A549 treated with AZD2906 at 1 μM for 4 hours (cell line): ENCODE measurements at places on chromosomes 4 and X. TPM values are rescaled to one million over a fixed set of nuclear protein-coding genes. Genes with fewer than 3 reads are reported as not detected.

Gene PAGE1
- total RNA-seq = 0.26 to 0.29 TPM in 2 of 5 replicates, not detected in the others

Gene PRDM5
- 3.9 to 4.9 TPM (median 4.2 TPM) in 5 replicates for total RNA-seq

Gene SLC6A14
- total RNA-seq = not detected in 5 replicates

Gene PLXNB3
- 2.4 to 4.5 TPM (median 2.8 TPM) in 5 replicates for total RNA-seq

Gene SPRY1
- total RNA-seq = 4.8 to 7.5 TPM (median 5.7 TPM) in 5 replicates

Gene MAGEB17
- not detected in 5 replicates for total RNA-seq

Gene UGT2A1
- not detected in 5 replicates for total RNA-seq

Gene KLHL4
- total RNA-seq = 5.6 to 6.3 TPM (median 5.6 TPM) in 5 replicates

Gene GUCY2F
- not detected in 5 replicates for total RNA-seq

Gene SOWAHB
- total RNA-seq = 0.02 to 0.05 TPM (median 0.03 TPM) in 5 replicates

Gene DDX53
- not detected in 5 replicates for total RNA-seq

Gene MAB21L2
- total RNA-seq = not detected in 5 replicates

Gene NEUROG2
- total RNA-seq = 0.03 TPM in 1 of 5 replicates, not detected in the others

Gene CENPVL3
- 0.08 to 0.26 TPM (median 0.15 TPM) in 5 replicates for total RNA-seq

Gene NKX3-2
- 0.03 to 0.17 TPM (median 0.10 TPM) in 5 replicates for total RNA-seq

Gene PAGE2B
- total RNA-seq = not detected in 5 replicates

Gene HSFX1
- total RNA-seq = 0.28 to 0.37 TPM (median 0.31 TPM) in 5 replicates

Gene KCND1
- 0.65 to 1.2 TPM (median 1.1 TPM) in 5 replicates for total RNA-seq

Gene CXorf65
- total RNA-seq = not detected in 5 replicates

Gene CCDC158
- total RNA-seq = not detected in 5 replicates

Gene DCAF8L2
- not detected in 5 replicates for total RNA-seq

Gene ZNF518B
- 2.3 to 3.9 TPM (median 2.8 TPM) in 5 replicates for total RNA-seq

Gene PARM1
- 0.50 to 0.57 TPM (median 0.51 TPM) in 5 replicates for total RNA-seq

Gene GDPD2
- 0.03 to 0.10 TPM (median 0.05 TPM) in 3 of 5 replicates, not detected in the others for total RNA-seq

Gene TREX2
- 0.85 to 1.7 TPM (median 1.4 TPM) in 5 replicates for total RNA-seq

Gene CFAP47
- total RNA-seq = not detected in 5 replicates

Gene GAK
- total RNA-seq = 36.4 to 50.5 TPM (median 46.9 TPM) in 5 replicates
